ENCODE measurements at places on chromosomes 3 and 15.

- no peak for DNase-seq
Observed at GRCh38 chr3:183044547-183045229, 54.6 kb downstream of the MCCC1 start.

DNA sequence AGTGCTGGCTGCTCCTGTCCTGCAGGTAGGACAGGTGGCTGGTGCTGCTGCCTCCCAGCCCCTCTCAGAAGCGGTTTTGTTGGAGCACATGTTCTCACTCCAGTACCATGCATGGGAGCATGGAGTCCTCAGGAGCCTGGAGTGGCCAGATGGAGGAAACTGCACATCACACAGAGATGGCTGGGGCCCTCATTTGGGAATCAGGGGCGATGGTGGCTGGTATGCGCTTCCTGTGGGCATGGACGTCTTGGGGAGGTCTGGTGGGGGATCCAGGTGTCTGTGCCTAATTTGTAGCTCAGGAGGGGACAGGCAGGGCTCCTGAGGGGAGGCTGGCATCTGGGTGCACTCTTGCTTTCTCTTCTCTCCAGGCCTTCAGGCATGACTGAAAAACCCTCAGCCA is 168.2 kb downstream of the KLF13 start:
- no peak for DNase-seq

- DNase-seq, result no peak
Observed at GRCh38 chr3:14688525-14688924, 13.6 kb downstream of the C3orf20 start.

GRCh38 chr3:84318273-84318809 is 640.4 kb upstream of the CADM2 start:
- DNase-seq, result no peak
